Activated naive CD4-positive, alpha-beta T cell treated with anti-CD3 and anti-CD28 coated beads, Interleukin-2, amount 50 U/mL, for 72 hours (primary cell): ENCODE measurements at places on chromosomes 1 and 21. TPM values are rescaled to one million over a fixed set of nuclear protein-coding genes. Genes with fewer than 3 reads are reported as not detected.

- DNase-seq = no peak
Measured at GRCh38 chr21:46078978-46079351, 18.9 kb upstream of the COL6A2 start.

GRCh38 chr1:213419401-213420030, 368.5 kb downstream of the RPS6KC1 start:
- no peak for DNase-seq

GRCh38 chr21:45112371-45112770, 38.0 kb downstream of the ADARB1 start:
- no peak for DNase-seq

DNA sequence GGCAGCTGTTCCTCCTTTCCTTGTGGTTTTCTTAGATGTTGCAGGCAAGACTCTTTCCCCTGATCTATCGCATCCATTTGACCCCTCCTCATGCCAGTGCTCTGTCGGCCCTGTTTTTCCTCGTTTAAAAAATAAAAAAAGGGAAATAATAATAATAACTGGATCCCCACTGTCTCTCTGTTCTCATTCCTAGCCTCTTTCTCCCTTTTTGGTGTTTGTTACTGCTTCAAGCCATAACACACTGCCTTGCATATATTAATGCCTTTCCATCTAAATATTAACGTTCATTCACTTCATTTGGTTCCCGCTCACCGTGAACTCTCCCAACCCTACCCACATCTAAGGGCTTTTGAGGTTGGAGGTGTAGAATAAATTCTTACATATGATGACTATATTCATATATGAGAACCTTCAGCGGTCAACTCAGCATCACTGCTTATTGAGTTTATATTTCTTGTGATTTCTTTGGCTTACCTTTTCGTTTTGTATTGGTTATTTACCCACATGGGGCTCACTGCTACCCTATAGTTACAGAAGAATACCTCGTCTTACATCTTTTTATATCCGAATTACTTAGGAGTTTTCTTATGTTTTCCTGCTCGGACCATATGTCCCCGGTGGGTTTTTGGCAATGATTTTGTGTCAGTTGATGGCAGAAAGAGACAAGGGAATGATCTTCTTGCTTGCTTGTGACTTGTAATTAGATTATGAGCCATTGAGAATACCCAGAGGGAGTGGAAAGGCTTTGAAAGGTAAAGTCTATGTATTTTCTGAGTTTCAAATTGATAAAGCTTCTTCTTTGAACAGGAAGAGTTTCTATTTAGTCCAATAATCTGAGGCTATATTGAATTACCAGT, 805 bp downstream of the ATG4C start:
- no peak for DNase-seq

DNA sequence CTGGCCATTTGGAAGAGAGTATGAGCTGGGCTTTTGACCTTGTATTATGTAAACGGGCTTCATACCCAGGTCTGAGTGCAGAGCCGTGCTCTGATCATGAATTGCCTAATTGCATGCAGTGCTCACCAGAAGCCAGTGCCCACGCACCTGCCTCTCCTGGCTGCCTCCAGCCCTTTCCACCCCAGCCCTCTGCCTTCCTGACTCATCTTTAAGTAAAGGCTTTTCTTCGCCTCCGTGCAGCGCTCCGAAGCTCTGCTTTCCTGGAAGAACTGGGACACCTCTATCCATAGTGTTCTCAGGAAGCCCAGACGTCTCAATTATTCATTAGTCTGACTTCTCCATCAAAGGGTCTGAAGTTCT, 413.7 kb downstream of the PTPRU start:
- no peak for DNase-seq

GRCh38 chr21:29550205-29550604, 251.5 kb downstream of the BACH1 start:
- DNase-seq = no peak

DNA sequence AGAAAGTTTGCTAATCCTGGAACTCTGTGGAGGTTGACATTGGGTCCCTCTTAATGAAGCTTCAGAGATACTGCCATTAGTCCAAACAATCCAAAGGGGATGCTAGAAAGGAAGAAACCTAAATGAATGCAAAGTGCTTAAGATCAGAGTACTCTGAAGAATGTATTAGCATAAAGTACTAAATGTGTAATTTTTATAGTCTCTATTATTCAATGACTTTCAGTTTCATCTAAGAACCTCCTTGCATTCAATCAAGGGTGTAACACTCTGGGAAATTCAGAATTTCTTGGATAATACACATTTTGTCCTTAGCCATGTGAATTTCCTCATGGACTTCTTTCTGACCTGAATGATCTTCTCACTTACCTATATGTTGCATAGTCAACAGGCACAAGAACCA, 1078.5 kb upstream of the ADGRL4 start:
- no peak for DNase-seq

DNA sequence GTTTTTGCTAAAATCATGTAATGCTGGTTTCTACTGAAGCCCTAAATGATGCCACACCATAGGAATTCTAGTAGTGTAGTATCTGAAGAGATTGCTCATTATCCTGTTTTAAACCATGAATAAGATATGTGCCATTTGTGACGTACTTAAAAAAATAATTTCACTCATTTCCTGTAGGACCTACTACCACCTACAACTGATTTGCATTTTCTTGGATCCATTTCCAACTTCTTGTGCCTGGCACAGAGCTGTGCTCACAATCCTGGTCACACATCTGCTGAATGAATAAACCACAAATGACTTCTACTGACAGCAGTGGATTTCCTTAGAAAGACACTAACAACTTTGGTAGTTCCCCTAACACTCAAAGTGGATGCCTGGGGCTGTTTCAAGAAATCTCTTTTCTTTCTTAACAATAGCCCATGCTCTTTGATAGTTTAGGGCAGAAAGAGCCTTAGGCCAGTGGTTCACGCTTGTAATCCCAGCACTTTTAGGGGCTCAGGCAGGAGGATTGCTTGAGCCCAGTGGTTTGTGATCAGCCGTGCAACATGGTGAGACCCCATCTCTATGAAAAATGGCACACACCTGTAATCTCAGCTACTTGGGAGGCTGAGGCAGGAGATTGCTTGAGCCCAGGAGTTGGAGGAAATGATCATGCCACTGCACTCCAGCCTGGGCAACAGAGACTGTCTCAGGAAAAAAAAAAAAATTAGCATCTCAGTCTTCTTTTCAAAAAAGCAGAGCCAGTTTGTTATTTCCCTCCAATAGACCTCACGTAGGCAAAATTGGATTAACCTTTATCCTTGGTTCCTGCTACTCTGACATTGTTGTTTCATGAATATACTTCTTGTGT, 13.0 kb upstream of the BATF3 start:
- no peak for DNase-seq

- no peak for DNase-seq
Measured at GRCh38 chr1:57887964-57888491, 464.2 kb upstream of the DAB1 start.

DNA sequence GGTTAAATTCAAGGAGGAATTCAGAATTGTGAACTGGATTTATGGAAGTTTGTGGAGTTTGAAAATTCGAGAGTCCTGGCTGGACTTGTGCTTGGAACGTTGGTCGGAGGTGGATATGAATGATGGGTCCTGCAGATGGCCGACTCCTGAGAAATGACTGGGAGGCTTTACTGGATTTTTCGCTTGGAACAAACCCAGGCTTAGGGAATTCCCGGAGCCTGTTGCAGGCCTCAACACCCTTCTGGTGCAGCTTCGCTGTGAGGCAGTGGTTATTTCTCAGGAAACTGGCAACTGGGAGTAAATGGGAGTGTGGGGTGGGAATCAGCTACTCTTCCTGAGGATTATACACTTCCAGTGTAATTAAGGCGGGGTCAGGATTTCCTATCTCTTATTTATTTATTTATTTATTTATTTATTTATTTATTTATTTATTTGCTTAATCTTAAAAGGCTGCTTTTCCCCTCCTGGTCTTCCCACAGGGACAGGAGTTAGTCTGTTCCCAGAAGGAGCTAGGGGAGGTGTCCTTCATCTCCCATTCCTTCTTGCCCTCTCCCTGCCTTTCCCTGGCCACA, 21.1 kb downstream of the MAPKAPK2 start:
- DNase-seq = no peak

DNA sequence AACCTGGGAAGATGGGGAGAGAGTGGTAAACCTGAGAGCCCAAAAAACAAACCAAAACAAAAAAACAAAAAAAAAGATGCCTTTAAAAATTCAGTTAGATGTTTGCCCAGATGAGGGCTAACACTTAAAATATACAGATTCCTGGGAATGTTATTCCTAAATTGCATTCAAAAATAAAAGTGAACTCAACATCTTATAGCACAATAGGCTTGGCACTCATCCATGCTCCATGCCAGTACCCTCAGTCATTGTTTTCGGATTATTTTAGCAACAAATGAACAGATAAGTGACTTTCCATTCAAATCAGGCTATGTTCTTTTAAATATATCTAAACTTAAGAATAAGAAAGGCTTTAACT, 3.7 kb downstream of the ATP1A1 start:
- no peak for DNase-seq

- no peak for DNase-seq
Measured at GRCh38 chr1:56098946-56099345, 480.4 kb downstream of the PLPP3 start.

DNA sequence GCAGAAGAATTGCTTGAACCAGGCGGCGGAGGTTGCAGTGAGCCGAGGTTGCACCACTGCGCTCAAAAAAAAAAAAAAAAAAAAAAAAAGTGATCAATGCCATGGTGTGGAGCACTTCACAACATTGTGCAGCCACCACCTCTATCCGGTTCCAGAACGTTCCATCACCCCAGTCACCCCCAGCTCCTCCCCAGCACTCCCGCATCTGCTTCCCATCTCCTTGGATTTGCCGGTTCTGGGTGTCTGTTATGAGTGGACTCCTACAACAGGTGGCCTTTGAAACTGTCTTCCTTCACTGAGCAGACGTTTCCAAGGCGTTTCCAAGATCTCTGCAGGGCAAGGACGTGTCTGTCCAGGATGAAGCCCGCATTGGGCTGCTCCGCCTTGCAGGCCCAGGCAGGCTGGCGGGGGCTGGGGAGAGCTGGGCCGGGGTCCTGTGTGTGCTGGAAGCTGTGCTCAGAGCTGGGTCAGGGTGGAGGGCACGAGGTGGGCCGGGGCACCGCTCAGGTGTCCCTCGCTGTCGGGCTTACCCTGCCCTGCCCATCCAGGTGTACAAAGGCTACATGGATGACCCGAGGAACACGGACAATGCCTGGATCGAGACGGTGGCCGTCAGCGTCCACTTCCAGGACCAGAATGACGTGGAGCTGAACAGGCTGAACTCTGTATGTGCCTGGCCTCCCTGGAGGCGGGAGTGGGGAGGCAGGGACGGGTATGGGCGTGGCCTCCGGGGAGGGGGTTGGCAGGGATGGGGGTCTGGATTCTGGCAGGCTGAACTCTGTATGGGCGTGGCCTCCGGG, 14.9 kb upstream of the LRRC3 start:
- no peak for DNase-seq

DNA sequence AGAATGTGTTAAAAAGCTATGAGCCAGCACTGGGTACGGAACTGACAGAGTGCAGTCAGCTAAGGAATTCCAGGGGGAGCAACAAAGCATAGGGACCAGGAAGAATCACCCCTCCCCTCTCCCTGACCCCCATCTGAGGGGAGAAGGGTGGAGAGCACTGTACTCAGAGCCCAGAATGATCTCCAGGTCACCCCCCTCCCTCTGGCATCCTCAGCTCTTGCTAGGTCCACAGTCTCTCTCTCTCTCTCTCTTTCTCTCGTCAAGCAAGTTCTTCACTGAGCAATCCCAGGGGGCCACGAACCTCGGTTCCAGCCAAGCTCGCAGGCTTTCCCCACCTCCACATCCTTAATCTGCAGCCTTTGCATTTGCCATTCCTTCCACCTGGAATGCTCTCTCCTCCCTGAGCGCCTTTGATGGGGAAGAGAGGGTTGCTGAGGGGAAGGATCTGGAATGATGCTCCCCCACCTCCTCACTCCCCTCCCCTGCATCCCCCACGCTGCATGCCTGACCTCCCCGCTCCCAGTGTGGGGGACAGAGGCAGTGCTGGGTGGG, 6.7 kb upstream of the WASF2 start:
- no peak for DNase-seq

DNA sequence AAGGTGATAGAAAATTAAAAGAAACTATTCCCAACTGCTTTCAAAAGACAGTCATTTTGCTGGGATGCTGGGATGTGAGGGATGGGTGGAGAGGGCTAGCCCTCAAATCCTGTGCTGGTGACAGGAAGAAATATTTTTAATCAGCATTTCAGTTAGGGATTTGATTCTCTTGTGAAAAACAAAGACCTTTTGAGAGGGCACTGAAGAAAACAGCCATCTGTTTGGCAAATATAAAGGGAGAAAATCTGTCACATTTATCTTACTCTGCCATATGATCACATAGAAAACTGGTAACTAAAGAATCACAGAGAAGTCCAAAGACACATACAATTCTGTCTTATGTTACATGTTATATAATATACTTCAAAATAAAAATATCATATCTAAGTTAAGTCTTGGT, 12.3 kb downstream of the STXBP3 start:
- DNase-seq = no peak

- no peak for DNase-seq
Measured at GRCh38 chr21:43976661-43977060, 35.4 kb upstream of the TRAPPC10 start.

DNA sequence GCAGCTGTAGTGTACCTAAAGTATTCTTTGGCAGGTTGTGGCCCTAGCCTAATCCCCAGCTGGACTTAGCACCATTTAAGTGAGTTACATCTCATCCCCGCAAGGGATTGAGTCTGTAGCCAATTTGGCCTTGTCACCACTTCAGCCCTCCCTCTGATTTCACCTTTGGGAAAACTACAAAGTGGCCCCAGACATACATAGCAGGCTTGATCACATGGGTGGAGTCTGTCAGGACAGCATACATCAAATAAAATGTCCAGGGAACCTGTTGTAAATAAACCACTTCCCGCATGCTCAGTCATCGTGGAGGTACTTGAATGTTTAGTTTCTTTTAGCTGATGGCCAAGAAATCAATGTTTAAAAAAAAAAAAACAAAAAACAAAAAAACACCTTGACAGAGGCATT, 142.5 kb downstream of the DHRS3 start:
- no peak for DNase-seq

DNA sequence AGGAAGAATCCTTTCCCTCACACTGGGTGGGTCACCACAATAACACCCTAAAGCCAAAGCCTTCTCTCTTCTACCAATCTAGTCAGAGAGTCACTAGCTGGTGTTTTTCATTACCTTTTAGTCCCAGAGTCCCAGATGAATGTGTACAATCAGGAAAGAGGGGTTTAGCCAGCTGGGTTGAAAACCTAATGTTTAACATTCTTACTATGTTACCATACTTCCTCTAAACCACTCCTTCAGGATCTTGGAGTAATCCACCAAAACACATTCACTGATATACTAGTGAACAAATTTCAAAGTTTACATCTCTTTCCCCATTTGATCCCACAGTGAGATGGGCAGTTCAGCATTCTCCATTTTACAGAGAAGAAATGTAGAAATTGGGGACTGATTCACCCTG, 9.7 kb downstream of the LPAR3 start:
- DNase-seq = no peak

- no peak for DNase-seq
Measured at GRCh38 chr1:201310986-201311355, 27.7 kb downstream of the PKP1 start.

GRCh38 chr21:28160378-28160777, 832.3 kb downstream of the LTN1 start:
- no peak for DNase-seq

RHD gene
- total RNA-seq = not detected

OR2AK2 gene
- 0.25 TPM for total RNA-seq

TNFRSF4 gene
- total RNA-seq = 166 TPM

SLC35F3 gene
- total RNA-seq = 0.49 TPM

UBE2U gene
- total RNA-seq = 0.52 TPM

C1orf52 gene
- total RNA-seq = 21.0 TPM

CD247 gene
- total RNA-seq = 118 TPM

PRDM16 gene
- not detected for total RNA-seq

PTGS2 gene
- 0.41 TPM for total RNA-seq

TMPRSS3 gene
- 68.6 TPM for total RNA-seq

VWA5B1 gene
- 0.30 TPM for total RNA-seq

CFHR1 gene
- total RNA-seq = not detected

ATF6 gene
- 21.3 TPM for total RNA-seq
